NB4 (cell line): ENCODE measurements at places on chromosomes 5 and 9.
A peak's percentile ranks its signal among the peaks of the same experiment; 100 is the strongest.

DNA sequence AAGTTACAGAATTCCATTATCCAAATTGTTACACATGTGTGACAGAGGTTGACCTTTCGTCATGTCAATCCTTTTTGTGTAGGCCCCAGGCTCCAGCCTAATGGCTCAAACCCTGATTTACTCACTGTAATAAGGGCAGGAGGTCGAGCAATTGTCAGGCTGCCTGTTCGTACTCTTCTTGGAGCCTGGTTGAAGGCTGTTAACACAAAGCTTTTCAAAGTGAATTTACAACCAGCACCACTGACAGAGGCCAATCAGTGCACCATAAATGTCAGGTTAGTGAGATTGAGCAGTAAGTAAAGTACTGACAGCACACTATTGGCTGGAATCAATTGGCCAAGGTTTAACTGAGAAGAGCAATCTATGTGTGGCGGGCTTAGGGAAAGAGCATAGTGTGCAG lies 16.8 kb downstream of the PRDM6 start:
- no peak for DNase-seq

- no peak for DNase-seq
These were observed 166.6 kb downstream of the ROR2 start for GRCh38 chr9:91783411-91783810.

- no peak for DNase-seq
These were observed 45.0 kb upstream of the N4BP3 start for GRCh38 chr5:178068293-178068692.

- DNase-seq = no peak
These were observed 208.4 kb downstream of the AOPEP start for GRCh38 chr9:94934816-94935328.

DNA sequence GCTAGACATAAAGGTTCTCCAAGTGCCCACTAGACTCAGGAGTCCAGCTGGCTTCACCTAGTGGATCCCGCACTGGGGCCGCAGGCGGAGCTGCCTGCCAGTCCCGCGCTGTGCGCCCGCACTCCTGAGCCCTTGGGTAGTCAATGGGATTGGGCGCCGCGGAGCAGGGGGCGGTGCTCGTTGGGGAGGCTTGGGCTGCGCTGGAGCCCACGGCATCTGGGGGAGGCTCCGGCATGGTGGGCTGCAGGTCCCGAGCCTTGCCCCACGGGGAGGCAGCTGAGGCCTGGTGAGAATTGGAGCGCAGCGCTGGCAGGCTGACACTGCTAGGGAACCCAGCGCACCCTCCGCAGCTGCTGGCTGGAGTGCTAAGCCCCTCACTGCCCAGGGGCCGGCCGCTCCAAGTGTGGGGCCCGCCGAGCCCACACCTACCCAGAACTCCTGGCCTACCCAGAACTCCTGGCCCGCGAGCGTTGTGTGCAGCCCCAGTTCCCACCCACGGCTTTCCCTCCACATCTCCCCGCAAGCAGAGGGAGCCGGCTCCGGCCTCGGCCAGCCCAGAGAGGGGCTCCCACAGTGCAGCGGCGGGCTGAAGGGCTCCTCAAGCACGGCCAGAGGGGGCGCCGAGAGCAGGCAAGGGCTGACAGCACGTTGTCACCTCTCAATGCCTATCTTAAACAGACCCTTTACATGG lies 260.7 kb upstream of the DMRT1 start:
- no peak for DNase-seq

DNA sequence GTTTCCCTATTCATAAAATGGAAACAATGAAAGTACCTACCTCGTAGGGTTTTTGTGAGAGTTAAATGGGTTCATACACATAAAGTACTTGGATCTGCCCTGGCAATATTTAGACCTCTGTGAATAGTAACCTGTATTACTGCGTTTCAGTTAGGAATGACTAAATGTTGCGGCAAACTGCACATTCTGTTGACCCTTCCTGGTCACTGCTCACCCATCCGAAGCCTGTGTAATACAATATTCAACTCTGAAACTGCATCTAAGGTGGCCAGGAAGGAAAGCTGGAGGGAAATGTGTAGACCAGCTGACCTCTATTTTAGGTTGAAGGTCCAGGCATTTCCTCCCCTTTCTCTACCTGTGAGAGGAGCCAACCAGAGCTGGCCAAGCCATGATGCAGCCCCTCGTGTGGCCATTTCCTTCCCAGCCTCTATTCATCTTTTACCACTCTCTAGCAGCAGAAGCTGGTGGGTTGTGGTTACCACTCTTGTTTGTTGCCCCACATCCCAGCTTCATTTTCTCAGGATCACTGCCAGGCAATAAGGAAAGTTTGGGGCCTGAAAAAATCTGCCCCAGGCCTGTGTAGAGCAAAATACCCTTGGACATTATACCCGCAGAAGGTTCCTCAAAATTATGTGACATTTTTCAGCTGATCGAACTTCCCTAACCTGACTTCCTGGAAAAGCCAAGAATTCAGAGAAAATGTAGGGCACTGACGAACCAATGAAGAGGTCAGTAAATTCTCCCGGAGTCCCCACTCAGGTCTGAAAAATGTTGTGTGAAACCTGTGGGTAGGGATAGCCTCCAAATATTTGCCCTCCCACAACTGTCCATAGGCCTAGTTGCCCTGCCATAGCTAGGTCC lies 20.5 kb upstream of the PDCD1LG2 start:
- no peak for DNase-seq

DNA sequence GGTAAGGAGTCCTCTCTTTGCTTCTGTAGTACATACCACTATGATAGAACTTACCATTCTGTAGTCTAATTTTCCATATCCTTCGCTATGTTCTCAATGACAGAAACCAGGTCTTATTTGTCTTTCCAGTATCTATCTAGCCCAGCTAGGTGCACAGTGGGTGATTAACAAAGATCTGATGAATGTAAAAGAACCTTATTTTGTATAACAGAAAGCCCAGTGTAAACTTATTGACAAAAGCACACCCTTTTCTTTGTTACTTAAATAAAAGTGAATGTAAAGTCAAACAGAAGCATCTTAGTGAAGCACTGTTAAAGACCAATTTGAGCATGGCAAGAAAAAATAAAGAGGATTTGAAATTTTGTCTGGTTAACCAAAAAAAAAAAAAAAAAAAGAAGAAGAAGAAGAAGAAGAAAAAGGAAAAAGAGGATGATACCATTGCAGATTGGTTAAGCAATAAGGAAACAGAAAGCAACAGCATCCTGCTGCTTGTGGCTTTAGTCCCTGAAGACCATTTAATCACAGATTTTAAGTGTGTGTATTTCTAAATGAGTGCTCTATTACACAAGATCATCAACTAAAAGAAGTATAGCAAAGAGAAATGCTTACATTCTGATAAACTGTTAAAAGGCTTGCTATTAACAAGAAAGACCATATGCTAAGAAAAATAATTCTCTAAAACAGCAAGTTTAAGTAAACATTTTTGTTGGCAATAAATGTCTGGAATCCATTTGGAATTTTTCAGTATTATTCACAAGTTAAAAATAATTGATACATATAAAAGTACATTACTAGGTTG lies 21.2 kb downstream of the MEGF9 start:
- DNase-seq = peak; percentile 86

- DNase-seq = no peak
These were observed 22.6 kb downstream of the SLC36A1 start for GRCh38 chr5:151469992-151470391.

DNA sequence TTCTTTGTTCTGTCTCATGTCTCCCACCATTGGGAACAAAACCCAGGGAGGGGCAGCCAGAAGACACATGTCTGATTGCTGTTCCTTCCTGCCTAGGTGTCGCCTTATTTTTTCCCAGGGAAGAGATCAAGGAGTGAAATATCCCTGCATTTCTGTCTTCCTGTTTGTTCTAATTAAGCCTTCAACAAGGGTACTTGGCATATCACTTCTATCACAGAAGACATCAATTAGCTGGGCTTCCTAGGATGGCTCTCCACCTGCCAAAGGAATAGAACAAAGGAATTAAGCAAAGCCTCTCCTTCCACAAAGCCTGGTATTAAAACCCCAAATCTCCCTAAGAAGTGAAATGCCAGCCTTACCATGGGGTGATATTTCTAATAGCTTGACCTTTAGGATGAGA lies 299.5 kb upstream of the CD180 start:
- no peak for DNase-seq

GRCh38 chr5:137696481-137696880 lies 39.4 kb downstream of the KLHL3 start:
- DNase-seq = no peak

GRCh38 chr5:34609951-34610441 lies 46.1 kb upstream of the RAI14 start:
- DNase-seq = no peak

DNA sequence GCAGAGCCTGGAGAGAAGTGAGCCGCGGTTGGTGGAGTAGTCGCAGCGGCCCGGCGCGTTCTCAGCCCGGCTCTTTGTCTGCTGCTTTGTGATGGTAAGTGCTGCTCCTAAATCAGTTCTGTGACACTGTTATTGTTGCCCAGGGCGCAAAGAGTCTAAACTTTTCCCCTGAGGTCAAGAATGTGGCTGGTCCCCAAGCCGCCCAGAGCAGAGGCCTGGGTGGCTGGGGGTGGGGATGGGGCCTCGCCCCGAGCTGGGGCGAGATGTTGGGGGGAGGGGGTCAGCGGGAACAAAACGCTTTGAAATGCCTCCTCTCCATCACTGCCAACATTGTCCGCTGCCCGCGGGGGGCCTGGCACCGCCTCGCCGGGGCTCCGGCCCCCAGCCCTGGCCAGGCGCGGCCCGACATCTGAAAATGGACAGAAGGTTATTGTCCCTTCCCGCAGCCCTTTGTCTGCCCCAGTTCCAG lies 11.7 kb upstream of the CERCAM start:
- DNase-seq = no peak

DNA sequence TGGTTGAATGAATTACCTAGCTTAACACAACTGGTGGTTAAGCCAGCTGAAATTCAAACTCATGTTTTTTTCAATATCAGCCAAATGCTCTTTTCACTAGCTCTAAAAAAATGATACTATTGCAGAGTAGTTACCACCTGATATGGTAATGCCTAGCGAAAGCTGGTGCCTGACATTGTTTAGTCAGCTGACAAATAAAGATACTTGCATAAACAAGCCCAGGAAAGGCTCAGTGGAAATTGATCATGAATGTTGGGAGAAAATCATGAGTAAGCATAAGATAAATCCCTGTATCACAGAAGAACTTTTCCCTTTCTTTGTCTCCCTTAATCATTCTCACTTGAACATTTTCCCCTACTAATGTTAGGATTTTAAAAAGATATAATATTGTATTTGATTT lies 54.6 kb downstream of the FGF10 start:
- DNase-seq = no peak

GRCh38 chr5:124410539-124411488 lies 335.6 kb downstream of the ZNF608 start:
- no peak for DNase-seq

DNA sequence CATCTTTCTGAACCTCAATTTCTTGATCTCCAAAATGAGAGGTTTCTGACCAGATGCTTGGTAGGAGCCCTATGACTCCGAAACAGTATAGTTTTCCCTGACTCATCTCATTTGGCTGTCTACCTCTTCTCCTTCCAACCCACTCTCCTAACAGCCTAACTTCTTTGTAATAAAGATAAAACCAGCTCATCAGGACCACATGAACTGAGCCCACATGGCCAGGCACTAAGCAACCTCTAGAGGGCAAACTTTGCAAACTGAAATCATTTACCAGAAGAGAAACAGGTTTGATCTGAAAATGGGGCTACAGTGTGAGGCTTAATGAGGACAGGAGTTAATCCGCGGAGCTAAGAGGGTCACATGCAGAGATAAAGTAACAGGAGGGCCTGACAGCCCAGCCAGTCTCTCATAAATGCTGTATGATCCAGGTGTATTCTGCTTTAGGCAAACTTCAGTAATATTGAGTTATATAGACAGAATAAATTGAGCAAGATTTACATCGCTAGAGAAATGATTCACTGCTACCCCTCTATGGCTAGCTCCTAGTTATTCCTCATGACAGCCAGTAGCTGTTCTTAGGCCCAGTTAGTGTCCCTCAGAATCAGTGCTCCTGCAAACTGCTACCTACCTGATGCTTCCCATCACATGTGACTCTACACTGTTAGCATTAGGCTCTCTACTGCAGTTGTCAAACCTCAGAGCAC lies 64.6 kb downstream of the ABCA1 start:
- peak; percentile 67 for DNase-seq

DNA sequence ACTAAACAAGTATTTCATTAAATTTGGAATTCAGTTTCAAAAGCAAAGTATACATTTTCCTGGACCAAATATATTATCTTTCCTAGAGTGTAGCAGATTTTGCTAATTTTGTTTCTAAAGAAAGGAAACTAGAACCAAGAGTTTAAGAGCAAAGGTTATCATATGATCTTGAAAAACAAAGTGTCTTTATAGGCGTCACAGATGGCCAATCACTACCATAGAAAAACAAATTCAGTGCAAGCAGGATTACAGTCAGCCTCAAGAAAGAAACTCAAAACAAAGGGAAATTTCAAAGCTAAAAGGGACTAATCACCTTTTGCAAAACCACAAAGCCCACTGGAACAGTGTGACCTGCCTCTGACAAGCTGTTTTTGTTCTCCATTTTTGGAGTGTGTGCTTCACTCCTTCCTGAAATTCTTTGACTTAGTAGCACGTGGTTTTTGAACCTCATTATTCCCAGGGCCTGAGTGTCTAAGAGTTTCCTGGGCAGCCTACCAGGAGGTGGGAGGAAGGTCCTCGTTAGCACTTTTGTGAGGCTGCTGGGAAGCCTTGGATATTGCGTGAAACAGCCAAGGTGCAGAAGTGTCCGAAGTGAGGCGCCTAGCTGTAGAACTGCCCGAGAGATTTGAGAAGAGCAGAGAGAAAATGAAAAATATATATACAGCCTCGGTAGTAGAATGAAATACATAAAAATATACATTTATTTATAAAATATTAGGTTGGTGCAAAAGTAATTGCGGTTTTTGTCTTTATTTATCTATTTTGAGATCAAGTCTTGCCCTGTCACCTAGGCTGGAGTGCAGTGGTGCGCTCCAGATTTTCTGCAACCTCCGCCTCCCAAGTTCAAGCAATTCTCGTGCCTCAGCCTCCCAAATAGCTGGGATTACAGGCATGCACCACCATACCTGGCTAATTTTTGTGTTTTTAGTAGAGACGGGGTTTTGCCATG lies 246.1 kb downstream of the MARCHF11 start:
- no peak for DNase-seq

GRCh38 chr9:136595245-136596153 lies 49.7 kb upstream of the NOTCH1 start:
- no peak for DNase-seq

GRCh38 chr5:170293273-170293672 lies 4.3 kb downstream of the LCP2 start:
- DNase-seq = peak; percentile 100

GRCh38 chr9:133168432-133168831 lies 4.7 kb upstream of the GBGT1 start:
- DNase-seq = no peak

- DNase-seq = no peak
These were observed 359.6 kb downstream of the DEPDC1B start for GRCh38 chr5:60340326-60340725.

GRCh38 chr5:156526081-156526925 lies 199.3 kb downstream of the SGCD start:
- DNase-seq = no peak
